Stimulated activated CD4-positive, alpha-beta T cell treated with anti-CD3 and anti-CD28 coated beads, Interleukin-1b, Interleukin-23, amount 100 ng/mL, for 1 hour (primary cell): ENCODE measurements at places on chromosomes 16 and 17.

- DNase-seq, result no peak
Measured at GRCh38 chr17:44320066-44320465, 4.6 kb downstream of the SLC25A39 start.

GRCh38 chr16:21186326-21186691, 25.1 kb downstream of the ZP2 start:
- DNase-seq, result no peak

DNA sequence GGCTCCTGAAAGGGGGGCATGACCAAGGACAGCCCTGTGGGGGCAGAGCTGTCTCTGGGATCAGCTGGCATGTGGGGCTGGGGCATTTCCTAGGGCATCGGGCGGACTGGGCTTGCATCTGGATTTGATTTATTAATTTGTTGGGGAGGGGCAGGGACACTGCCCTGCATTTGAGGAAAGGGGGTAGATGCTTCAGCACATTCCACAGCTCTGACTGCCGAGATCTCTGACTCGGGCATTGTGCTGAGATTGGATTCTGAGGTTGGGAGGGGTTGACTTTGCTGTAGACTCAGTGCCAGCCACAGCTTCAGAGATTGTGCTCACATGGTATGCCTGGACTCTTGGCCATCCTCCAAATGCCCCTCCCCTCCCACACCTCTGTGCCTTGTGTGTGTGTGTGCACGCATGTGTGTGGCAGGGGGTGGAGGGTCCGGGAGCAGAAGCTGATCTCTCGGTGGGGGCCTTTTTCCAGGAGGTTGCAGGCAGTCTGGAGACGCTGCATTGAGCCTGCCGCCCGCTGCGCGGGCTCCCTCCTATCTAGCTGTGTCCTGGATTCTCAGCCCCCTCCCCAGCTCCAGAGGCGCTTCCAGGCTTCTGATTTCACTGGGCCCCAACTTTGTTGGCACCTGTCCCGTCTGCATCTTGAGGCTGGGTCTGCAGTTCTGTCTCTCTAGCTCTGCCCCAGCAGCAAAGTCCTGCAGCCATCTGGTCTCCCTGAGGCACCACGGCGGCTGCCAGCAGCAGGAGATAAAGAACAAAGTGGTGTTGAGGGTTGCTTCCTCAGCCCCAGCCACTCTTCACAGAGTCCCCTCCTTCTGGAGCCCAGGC, 14.9 kb downstream of the IGFBP4 start:
- no peak for DNase-seq

- DNase-seq, result no peak
Measured at GRCh38 chr17:82940226-82941020, 100.6 kb upstream of the ZNF750 start.

- peak; percentile 29 for DNase-seq
Measured at GRCh38 chr16:80806927-80807340, 2.5 kb upstream of the CDYL2 start.

DNA sequence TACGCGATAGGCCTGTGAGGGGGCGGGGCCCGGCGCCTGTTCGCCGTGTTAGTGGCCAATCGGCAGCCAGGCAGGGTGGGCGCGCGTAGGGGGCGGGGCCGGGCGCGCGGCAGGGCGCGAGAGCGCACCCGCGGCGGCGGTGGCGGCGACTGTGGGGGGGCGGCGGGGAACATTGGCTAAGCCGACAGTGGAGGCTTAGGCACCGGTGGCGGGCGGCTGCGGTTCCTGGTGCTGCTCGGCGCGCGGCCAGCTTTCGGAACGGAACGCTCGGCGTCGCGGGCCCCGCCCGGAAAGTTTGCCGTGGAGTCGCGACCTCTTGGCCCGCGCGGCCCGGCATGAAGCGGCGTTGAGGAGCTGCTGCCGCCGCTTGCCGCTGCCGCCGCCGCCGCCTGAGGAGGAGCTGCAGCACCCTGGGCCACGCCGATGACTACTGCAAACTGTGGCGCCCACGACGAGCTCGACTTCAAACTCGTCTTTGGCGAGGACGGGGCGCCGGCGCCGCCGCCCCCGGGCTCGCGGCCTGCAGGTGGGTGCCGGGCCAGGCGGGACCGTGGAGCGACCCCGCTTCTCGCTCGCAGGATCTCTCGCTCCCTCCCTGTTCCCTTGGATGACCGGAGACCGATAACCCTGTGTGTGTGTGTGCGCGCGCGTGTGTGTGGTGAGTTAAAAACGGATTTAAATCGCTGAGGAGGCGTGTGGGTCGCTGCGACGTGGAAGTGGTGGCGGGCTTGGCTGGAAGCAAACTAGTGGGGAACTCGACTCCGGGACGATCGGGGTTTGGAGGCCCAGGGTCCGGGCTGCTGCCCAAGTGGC, at the start of gene NFATC3:
NFATC3 (plus strand) TSS at position 112 of the 813 bp plus-strand sequence; CDS start at position 424, 312 bp downstream.
- peak; percentile 97 for DNase-seq

DNA sequence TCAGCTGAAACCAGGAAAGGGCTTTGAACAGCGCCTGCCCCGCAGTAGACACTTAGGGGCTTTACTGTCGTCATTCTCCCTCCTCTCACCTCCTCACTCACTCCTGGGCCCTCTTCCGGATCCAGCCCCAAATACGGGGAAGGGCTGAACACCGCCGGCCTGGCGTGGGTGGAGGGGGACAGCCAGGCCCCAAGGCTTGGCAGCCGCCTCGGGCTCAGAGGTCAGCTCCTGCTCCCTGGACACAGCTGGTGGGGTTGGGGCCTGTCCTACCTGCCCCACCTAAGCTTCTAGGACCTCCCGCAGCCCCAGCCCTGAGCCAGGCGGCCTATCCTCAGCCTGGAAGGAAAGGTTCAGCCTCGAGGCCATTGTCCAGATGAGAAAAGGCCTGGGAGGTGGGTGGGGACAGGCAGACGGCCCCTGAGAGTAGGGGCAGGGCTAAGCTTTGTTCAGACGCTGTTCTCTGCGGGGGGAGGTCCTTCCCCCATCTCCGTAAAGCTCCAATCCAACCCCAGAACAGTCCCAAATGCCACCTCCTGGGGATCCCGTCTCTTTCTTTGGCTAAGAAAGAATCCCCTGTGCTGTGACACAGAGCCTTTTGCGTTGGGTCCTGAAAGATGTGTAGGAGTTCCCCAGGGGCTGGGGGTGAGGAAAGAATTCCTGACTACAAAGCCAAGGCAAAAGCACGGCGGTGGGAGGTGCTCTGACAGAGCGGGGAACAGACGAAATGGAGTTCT, 881 bp upstream of the LLGL1 start:
- DNase-seq, result no peak

GRCh38 chr16:27430923-27431484, 29.0 kb downstream of the IL21R start:
- DNase-seq, result no peak

DNA sequence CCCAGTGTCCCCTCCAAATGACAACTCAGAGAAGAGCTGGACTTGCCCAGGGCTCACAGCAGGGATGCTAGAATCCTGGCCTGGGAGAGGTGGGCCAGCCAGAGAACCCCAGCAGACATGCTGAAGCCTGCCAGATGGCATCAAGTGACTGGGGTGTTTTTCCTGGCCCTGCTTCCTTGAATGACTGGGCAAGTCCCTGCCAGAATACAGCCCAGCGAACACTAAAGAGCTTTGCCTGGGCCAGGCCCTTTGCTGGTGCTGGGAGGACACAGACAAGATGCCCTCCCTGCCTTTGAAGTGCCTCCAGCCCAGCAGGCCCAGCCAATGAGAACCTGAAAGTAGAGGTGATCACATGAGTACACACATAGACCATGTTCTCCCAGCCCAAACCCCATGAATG, 11.5 kb downstream of the ZNF319 start:
- DNase-seq, result no peak

- no peak for DNase-seq
Measured at GRCh38 chr16:30774367-30775130, 12.4 kb downstream of the RNF40 start.

DNA sequence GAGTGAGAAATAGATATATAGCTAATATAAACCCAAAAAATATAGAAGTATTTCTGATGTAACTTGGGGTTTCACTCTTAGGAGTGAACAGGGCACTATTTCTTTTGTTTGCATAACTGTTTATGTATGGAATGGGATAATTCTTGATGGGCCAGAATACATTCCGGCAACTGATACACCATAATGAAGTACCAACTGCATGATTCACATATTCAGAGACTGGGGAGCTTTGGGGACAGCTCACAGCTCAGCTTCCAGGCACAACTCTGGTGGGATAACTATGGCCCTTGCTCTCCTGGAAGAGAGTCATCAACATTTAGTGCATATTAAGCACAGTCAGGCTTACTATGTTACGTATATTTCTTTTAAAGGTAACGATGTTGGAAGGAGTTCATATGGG, 42.1 kb upstream of the ADCY7 start:
- no peak for DNase-seq

- DNase-seq, result no peak
Measured at GRCh38 chr17:46979147-46979863, at the start of gene RPRML. TSS of gene RPRML (minus strand) at chr17:46979253. CDS start at chr17:46979007, 246 bp downstream.

GRCh38 chr17:41446806-41447205, 6.0 kb upstream of the KRT38 start:
- no peak for DNase-seq

- no peak for DNase-seq
Measured at GRCh38 chr17:14737984-14738651, 437.2 kb downstream of the HS3ST3B1 start.

GRCh38 chr16:56744996-56745640, 15.2 kb downstream of the NUP93 start:
- no peak for DNase-seq

- no peak for DNase-seq
Measured at GRCh38 chr16:8855972-8856371, 12.8 kb downstream of the CARHSP1 start.

- DNase-seq, result no peak
Measured at GRCh38 chr17:49447628-49448302, 33.1 kb upstream of the PHB1 start.

DNA sequence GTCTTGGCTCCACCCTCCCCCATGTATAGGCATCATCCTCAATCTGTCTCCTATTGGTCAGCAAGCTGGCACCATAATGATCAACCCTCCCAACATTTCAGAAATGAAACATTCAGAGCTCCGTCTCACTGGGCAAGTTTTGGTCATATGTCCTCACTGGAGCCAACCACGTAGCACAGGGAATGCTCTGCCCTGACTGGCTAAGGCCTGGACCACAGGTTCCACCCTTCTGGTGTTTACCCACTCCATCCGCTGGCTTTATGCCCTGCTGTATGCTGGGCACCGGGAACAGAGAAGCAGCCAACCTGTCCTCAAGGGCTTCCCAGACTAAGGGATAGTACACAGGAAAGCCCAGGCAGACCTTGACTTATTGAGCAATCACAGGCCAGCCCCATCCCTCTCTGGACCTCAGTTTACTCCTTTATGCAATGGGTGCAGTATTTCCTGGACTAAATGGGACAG, 20.5 kb downstream of the MYO15A start:
- DNase-seq, result no peak

DNA sequence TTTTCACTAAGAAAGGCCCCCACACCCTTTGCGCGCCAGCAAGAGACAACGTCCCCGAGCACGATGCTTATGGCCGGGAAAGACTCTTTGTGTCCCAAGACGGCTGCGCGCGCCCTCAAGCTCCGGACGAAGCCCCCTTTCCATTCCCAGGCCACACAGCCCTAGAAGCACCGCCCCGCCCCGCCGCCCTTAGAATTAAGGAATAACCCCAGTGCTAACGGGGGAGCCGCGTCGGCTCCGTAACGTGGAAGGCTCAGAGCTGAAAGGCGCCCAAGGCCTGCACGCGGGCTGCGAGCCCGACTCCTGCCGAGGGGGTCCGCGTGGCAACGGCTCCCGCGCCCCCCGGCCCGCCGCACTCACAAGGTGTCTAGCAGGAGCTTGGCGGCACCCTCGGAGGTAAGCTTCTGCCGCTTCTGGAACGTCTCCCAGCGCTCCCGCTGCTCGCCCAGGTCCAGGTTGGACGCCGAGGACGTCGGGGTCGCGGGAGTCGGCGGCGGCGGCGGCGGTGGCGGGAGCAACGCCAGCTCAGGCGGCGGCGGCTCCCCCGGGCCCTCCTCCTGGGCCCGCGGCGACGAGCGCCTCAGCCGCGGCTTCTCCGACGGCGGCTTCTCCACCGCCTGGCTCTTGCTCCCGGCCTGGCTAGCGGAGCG, 477 bp downstream of the CENPV start:
- DNase-seq, result no peak

- DNase-seq, result no peak
Measured at GRCh38 chr17:64774888-64775540, 112.9 kb upstream of the SMURF2 start.

- no peak for DNase-seq
Measured at GRCh38 chr17:61479493-61480413, 27.5 kb downstream of the TBX4 start.

DNA sequence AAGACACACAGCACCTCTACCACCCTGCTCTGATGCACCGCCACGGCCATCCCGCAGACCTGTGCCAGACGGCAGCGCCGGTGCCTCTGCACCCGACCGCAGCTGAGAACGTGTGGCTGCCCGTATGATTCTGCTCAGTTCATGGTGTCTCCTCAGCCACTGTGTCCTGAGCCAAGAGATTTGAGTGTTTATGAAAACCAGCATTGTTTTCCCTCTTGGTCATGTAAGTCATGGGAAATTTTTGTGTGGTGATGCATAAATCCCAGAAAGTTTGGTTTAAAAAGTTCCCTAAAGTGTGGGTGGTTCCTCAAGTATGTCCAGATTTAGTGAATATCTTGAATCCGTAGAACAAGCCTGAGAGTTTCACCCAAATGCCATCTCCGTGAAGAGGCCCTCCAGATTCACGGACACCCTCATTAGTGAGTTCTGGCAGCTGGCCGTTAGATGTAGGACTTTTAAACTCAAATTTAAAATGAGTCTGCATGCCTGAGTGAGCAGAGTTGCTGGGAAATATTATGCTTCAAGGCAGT, 57.6 kb downstream of the CDRT4 start:
- no peak for DNase-seq

DNA sequence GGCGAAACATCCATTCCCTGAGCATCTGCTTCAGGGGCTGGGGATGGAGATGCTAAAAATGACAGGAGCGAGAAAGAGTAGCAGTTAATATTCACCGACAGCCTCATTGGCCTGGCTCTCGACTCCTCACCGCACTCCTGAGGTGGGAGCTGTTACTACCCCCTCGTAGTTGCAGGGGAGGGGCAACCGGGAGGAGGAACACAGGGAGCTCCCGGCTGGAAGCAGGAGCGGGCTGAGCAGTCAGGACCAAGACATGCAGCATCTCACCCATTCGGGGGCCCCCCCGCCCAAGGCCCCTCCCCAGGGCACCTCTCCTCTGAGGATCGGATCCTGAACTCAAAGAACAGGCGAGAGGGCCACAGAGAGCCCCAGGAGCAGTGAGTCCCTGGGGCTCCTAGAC, 4.5 kb upstream of the ACSF3 start:
- no peak for DNase-seq
